ENCODE measurements at places on chromosomes 4 and X. TPM values are rescaled to one million over a fixed set of nuclear protein-coding genes. Genes with fewer than 3 reads are reported as not detected.

The SLBP gene
- total RNA-seq = 37.8 TPM

The NPY1R gene
- total RNA-seq = not detected

The AWAT2 gene
- not detected for total RNA-seq

The NAP1L2 gene
- total RNA-seq = 0.80 TPM

The REELD1 gene
- total RNA-seq = 2.6 TPM

The PAGE5 gene
- 0.67 TPM for total RNA-seq

The SYP gene
- total RNA-seq = 0.82 TPM

The ZNF711 gene
- total RNA-seq = 3.5 TPM

- peak; percentile 78 for DNase-seq
Measured at GRCh38 chrX:49155900-49156837, 6.4 kb upstream of the MAGIX start.

DNA sequence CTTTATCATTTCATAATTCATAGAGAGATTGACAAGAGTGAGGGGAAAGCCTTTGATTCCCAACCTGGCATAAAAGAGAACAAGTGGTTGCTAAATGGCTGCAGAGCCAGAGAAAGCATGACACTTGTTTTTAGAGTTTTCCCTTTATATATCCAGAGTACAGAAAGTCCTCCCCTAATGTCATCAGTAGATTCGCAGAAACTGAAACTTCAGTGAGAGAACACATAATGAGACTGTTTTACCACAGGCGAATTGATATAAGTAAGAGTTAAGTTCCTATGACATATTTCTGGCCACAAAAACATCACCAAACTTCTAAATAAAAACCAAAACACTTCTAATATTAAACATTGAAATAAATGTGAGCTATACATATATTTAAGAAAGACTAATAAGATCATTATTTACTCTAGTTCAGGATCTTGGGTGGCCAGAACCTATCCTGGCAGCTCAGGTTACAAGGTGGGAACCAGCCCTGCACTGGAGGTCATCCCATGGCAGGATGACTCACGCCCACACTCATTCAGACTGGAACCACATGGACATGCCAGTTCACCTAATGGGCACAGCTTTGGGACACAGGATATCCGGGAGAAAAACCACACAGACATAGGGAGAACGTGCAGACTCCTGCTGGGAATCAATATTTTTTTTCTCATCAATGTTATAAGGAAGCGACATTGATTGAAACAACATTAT is 35.5 kb downstream of the NWD2 start:
- DNase-seq = no peak

DNA sequence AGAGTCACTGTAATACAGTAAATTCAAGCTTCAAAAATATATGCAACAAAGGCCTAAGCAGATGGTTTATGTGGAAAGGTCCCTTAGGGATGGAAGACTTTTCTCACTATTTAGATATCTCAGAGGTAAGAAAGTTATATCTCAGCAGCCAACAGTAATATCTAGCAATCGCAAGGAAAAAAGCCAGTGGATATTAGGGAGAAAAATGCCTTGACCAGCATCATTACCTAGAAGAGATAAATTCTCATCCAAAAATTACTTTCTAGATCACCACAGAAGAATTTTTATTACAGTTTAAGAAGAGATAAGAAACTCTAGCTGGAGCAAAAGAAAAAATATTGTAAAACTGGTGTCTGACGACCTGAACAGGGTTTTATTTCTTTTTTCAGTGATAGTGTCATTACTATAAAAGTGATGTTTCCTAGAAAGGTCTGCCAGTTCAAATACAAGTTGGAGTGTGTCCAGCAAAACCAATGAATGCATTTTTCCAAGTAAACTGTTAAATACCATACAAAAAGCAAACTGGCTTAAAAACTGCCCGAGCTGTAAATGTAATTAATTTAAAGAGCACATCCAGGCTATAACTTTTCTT is 100.0 kb downstream of the ATP11C start:
- no peak for DNase-seq

- DNase-seq = no peak
Measured at GRCh38 chr4:82677327-82677726, 115.5 kb upstream of the TMEM150C start.

- DNase-seq = no peak
Measured at GRCh38 chrX:12423346-12423745, 285.1 kb downstream of the FRMPD4 start.

DNA sequence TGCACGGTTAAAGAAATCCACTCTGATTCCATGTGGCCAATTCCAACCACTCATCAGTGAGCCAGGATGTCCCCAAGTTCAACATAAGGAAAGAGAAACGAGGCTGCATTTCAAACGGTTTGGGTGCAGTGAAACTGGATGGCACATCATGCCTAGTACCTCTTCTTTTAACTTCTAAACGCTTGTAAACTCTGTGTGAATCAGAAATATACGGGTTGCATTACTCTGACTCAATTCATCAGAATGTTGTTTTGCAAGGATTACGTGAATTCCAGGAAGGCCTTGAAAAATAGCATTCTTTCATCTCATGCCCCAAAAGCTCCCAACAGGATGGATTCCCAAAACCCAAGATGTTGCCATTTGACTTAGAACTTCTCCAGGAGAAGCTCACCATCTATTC is 270.4 kb downstream of the LDB2 start:
- DNase-seq = no peak

DNA sequence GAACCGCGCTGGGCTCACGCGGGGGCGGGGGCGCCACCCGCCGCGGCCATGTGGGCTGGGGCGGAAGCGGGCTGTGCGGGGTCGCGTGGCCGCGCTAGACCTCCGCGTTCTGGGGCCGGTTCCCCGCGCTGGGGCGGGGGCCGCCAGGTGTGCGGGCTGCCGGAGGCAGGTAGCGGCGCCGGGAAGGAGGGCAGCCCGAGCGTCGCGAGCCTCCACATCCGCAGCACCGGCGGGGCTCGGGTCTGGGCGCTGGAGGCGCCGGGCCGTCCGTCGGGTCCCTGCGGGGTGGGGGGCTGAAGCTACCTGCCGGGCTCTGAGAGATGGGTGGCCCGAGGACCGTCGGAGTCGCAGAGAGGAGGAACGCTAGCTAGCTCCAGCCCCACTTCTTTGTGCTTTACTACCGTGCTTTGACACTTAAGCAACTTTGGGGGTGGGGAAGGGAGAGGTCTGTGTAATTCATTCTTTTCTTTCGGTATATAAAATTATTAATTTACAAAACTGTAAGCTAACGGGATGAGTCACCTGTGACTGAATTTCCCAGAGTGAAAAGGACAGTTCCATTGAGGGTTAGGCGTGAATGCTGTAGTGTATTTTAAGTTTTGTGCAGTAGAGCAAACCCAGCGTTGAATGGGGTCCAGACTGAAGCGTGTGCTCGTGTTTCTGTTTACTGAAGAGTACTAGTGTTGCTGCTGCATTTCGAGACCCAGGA is 689 bp downstream of the METAP1 start:
- DNase-seq = no peak

- DNase-seq = no peak
Measured at GRCh38 chr4:60945641-60946040, 254.5 kb upstream of the ADGRL3 start.

GRCh38 chrX:22373766-22374165 is 101.1 kb downstream of the CBLL2 start:
- no peak for DNase-seq

GRCh38 chrX:134969726-134970125 is 21.1 kb upstream of the SMIM10 start:
- DNase-seq = no peak

- no peak for DNase-seq
Measured at GRCh38 chr4:30808276-30808675, 88.1 kb downstream of the PCDH7 start.

- DNase-seq = no peak
Measured at GRCh38 chr4:10354225-10354624, 103.0 kb downstream of the ZNF518B start.

- no peak for DNase-seq
Measured at GRCh38 chr4:25033526-25033925, 2.8 kb upstream of the LGI2 start.

DNA sequence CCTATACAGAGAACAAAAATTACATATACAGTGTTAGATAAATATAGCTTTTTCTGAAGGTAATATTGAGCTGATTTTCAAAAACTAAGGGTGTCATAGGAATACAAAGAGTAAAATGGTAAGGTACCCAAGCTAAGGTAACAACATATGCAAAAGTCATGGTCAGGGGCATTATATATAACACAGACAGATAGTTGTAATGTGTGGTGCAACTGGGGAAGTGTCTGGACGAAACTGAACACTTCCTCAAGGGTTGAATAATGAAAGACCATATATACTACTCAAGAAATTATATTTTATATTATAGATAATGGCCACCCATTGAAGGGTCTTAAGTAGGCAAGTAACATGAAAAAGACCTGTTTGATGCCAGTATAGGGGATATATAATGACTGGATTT is 262.1 kb upstream of the CXXC4 start:
- DNase-seq = no peak

DNA sequence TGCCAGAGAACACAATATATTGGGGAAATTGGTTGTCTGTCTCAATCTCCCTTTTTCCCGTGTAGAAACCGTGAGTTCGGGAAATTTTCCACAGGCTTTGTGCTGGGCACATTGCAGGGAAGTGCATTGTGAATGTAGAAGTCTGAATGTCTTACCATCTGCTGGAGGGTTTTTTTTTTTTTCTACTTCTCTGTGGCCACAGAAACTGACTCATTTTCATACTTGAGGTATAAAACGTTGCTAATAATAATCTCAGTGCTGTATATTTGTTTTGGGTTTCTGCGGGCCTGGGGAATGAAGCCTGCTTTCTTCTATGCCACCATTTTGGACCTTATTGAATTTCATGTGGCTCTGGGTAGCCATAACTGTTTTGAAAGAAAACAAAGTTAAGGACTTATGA is 1001.2 kb downstream of the STIM2 start:
- DNase-seq = no peak

DNA sequence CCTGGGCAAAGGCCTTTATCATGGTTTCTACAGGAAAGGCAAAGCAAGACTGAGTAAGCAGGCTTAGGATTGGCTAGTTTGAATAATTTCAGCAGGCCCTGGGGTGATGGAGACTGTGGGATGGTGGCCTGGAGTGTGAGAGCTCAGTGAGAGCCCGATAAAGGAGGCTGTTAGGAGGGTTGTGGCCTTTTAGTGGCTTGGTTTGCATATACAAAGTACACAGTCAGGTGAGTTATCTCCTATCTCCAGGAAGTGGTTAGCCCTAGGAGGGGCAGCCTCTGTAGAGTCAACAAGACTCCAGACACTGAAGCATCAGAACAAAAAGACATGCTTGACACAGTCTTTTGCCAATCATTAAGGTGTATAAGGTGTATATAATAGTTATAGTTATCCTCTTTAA is 157.2 kb downstream of the CFAP299 start:
- no peak for DNase-seq

GRCh38 chr4:8854931-8855330 is 16.7 kb downstream of the HMX1 start:
- DNase-seq = no peak

DNA sequence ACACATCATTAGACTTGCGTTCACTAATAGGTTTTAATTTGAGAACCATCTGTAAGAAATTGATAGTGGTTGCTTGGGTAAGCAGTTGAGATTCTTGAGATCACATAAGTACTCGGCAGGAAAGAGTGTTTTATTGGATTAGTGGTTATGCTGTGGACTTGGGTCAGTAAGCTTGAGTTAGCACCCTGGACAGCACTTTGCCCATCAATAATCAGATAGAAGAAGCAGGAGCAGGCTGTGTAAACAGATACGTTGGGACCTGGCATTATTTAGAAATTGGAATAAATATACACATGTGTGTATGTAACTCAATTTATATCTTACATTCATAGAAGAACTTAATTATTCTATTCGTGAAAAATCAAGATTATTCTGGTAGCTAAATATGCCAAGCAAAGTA is 357.5 kb upstream of the SMIM31 start:
- no peak for DNase-seq

GRCh38 chr4:113659127-113659526 is 102.4 kb downstream of the CAMK2D start:
- no peak for DNase-seq

DNA sequence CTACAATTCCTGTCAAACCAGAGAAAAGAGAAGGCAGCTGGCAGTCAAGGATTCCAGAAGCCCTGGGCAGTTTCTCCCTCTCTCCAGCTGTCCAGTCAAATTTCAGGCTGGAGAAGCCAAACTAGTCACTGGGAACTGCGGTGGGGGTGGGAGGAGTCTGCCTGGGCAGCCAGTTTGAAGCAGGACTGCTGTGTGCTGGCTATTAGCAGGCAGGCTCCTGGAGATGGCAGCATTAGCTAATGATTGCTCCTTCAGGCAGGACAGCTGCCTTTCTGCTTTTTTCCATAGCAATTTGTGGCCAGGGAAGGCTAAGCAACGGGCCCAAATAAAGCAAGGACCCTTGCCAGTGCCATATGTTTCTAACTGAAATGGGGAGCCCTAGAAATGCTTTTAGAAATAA is 44.7 kb upstream of the FGF13 start:
- no peak for DNase-seq

GRCh38 chr4:173520921-173521466 is 9.0 kb downstream of the HAND2 start:
- DNase-seq = no peak

- no peak for DNase-seq
Measured at GRCh38 chr4:32010221-32010620, 1290.1 kb downstream of the PCDH7 start.

- DNase-seq = no peak
Measured at GRCh38 chr4:13142726-13143125, 341.4 kb downstream of the RAB28 start.

DNA sequence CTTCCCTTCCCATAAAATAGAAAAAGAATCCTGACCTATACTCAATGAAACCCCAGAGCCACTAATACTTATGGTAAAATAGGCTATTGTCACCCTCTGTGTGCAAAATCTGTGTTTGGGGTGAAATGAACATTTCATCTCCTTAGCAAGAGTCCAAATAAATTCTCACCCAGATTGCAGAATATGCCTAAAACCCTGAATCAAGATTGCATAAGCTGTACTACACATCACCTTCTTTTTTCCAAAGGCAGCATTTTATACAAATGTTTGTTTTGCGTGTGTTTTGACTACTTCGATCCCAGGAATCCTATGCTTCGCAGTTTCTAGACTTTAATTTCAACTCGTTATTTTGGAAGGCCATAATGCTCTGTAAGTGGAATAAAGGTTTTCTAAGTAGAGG is 12.2 kb upstream of the HADH start:
- no peak for DNase-seq

DNA sequence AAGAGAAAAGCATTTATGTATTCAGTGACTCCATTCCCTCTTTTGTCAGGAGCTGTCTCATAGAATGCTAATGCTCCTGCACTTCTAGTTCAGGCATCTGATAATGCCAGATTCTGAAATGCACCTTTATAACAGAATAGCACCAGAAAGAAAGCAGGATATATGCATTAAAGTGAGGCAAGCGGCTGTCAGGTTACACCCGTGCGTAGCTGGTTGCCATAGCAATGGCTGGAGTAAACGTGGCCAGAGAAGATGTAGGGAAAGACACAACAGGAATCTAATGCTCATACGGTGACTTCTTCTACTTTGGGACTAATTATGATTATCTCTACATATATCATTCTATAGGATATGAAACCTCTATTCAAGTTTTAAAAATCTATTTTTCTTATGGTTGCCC is 5.9 kb downstream of the EMCN start:
- DNase-seq = no peak
